ENCODE measurements at places on chromosomes 7 and 10. TPM values are rescaled to one million over a fixed set of nuclear protein-coding genes. Genes with fewer than 3 reads are reported as not detected.

GRCh38 chr7:32259931-32260596 lies 189.9 kb upstream of the PDE1C start:
- DNase-seq = no peak

DNA sequence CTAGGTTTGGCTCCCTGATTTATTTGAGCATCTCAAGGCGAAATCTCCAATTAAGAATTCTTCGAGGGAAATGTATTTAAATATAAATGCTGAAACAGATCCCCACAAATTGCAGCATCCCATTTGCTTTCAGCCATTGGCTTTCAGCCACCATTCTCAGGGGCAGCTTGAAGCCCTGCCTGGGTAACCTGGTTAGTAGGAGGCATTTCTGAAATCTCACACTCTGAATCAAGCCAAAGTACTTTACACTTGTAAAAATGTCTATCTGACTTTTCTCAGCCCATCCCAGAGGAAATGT lies 49.1 kb downstream of the GCC1 start:
- no peak for DNase-seq

DNA sequence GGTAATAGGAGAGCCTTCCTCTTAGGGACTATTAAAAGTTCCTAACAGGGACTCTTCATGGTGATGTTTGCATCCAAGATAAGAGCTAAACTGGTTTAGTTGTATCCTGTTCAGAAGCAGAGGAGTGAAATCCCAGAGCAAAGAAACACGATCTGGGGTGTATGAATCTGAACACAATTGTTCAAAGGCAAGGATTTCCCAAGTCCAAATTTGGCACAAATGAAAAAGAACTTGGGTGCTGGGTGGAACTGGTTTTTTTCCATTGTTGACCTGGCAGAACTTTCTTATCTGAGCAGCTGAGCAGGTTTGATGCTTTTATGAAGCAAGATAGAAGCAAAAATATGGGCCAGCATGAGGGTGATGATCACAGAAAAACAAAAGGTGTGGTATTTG lies 6.0 kb downstream of the AGFG2 start:
- DNase-seq = no peak

The C10orf67 gene
- total RNA-seq = 0.07 TPM

DNA sequence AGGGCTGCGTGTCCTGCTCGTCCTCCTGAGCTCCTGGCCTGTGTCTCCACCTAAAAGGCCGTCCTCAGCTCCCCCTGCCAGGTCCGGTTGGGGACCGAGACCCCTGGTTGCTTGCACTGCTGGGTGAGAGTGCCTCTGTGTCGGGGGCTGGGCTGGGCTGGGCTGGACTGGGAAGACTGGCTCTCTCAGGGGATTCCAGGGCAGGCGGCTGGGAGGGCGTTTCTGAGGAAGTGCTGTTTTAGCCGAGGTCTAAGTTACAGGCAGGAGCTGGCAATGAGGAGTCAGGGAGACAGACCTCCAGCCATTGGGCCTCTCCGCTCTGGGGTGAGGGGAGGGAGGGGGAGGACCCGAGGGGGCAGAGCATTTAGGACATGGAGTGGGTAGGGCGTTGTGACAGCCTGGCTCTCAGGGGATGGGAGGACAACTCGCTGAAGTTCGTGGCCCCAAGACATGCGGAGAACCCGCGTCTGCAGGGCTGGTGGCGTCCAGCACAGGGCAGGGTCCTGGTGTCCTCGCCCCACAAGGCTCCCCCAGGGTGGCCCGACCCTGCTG lies 20.9 kb downstream of the FOXK1 start:
- DNase-seq = no peak

DNA sequence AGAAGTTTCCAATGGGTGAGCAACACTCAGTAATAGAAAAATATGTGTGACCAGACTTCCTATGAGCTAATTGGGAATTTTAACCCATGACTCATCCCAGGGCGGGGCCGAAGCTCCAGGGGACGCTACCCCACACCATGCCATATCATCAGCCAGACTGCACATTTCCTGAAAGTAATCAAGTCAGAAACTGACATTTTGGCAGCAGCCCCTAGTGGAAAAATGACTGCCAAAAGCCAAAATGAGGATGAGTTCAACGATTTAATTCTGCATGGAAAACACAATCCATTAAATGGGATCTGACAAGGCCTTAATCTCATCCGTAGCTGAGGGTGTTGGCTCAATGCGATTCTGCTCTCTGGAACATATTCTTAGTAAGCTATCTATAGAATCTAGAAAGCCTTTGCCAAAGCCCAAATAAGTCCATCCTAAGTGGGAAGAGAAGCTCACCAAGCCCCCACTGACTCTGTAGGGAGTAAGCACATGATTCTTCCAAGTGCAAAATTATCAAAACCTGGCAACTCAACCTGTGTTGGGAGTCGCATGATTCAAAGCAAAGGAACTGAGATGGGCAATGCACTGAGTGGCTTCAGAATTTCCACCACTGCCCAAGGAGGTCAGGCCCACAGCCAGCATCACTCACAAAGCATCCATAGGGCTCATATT lies 93.1 kb upstream of the PDE1C start:
- DNase-seq = no peak

The ADCYAP1R1 gene
- not detected for total RNA-seq

DNA sequence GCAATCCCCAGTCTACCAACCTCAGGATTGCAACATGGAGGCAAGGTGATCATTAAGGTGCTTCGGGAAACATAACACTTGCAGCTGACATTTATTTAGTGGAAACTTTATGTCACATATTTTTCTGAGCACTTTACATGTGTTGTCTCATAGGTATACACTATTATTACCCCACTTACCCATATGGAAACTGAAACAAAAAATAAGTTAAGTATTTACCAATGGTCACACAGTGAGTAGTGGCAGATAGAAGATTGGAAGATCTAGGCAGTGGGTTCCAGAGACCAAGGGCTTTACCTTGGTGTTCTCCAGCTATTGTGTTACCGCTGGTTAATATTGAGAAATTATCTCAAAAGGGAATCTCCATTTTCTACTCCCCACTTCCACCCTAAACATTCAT lies 1279.1 kb upstream of the SORCS1 start:
- no peak for DNase-seq

The OR2A1 gene
- total RNA-seq = not detected

The ELN gene
- total RNA-seq = not detected

- DNase-seq = no peak
Measured at GRCh38 chr7:35878351-35878750, 77.5 kb downstream of the SEPTIN7 start.

DNA sequence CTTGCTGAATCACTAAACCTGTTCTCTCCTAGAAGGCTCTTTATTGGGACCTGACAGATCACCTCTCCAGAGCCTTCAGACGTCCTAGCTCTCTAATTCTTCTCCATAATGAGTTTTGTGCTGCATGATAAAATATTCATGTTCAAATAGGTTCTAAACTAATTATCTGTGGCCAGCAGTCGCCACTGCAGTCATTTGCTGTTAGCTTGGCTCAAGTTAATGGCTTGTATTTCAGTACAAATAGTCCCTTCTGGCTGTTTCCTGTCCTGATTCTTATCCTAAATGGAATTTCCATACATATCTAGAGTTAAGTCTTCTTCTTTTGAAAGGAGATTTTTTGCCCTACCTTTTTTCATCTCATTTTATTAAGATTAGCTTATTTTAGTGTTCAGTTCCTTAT lies 303.2 kb downstream of the EXOC4 start:
- no peak for DNase-seq

The TMEM26 gene
- total RNA-seq = not detected

DNA sequence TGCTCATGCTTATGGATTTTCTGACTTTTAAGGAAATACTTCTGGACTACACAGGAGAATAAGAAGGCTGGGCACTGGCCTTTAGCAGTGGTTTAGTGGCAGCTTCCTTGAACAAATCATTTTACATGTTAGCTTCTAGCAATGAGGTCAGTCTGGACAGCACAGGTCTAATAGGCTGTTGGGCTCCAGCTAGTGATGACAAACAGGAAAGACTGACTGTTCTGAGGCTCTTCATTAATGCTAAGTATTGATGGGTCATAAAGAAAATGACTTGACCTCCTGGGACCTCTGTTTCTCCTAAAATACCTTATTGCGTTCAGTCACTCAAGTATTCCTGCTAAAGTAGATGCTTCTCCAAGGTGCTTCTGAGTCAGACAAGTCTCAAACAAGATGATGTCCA lies 4.9 kb upstream of the RHOBTB1 start:
- no peak for DNase-seq

DNA sequence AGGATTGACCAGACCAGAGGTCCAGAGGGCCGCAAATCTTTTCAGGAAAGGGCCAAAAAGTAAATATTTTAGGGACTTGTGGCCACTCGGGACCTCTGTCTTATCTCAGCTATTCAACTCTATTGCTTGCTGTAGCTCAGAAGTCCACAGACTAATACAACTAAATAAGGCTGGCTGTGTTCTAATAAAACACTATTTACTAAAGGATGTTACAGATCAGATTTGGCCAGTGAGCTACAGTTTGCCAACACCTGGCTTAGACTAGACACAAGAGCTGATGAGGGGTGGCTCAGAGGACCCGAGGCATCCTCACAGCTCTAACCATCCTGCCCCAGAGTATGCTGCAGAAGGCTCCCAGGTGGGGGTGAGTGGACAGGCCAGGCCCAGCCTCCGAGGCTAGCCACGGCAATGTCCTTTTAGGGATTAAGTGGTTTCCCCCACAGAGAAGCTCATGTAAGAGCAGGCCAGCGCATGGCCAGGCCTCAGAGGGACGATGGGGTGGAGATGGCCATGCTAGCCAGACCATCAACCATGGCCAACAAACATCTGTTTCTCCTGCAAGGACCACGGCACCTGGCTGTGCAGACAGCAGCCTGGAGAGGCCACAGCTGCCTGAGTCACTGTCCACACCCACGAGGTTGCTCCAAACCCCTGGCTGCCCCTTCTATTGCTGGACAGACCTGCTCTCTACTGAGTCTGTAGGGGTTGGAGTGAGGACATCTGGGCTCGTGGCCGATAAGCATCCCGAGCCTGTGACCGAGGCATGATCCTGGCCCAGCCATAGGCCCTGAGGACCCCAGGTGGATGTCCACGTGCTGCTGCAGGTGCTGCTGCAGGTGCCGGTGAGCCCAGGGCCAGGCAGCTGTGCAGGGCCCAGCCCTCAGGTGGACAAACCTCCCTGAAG lies 76.5 kb downstream of the AFAP1L2 start:
- no peak for DNase-seq

DNA sequence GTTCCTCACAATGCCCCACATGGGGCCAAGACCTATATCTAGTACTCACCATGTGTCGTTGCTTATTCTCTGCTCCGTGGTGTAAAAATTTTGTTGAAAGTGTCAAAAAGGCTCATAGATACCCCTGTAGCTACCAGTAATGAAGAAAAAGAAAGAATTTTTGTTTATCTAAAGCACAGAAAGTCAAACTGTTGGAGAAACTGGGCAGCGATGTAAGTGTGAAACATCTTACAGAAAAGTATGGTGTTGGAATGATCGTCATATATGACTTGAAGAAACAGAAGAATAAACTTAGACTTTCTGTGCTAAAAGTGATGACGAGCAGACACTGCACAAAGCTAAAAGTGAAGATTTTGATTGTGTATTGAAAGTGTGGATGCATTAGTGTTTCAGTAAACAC lies 626.6 kb upstream of the GHITM start:
- DNase-seq = no peak

- DNase-seq = no peak
Measured at GRCh38 chr10:119418362-119418761, 124.2 kb downstream of the RGS10 start.

DNA sequence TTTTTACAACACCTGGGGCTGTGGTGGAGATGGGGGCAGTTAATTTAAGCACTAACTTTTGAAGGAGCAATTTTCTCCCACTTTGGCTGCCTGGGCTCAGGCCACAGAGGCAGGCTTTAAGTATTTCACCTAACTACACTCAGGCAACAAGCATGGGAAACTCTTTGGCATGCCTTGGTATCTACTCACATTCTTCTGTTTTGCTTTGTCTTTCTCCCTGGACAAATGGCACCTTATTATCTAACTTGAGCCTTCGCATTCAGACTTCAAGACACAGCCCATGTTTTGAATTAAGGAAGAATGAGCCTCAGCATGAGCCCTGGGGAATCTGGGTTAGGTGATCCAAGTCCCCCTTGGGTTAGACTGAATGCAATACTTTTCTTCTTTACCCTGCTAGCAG lies 31.8 kb upstream of the BMPER start:
- no peak for DNase-seq

DNA sequence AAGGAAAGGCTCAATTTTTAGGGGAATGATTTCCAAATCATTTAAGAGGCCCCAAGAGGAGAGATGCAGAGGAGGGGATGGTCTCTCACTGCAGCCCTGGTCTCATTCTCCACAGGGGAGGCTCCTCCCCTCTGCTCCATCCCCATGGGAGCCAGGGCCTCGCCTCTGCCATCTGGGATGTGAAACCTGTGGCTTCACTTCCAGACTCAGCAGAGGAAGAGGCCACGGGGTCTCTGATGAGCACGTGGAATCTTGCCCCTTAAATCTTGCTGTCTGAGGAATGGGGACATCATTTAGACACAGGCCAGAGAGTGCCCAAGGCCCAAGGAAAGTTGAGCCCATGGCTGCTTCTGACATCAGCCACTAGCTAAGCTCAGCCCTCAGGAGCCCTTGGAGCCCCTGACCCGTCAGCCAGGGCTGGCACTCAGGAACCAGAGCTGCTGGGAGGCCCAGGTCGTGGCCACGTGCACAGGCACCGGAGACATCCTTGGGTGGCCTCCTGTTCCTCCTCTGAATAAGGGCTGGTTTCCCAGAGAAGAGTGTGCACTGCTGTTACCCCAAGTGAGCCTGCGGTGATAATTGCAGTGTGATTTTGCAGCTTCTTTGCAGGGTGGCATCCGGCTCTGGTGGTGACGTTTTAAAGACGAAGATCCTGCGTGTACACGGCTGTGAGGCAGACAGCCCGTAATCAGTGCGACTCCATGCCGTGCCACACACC lies 50.5 kb downstream of the VIPR2 start:
- no peak for DNase-seq

The DGKI gene
- 21.4 TPM for total RNA-seq

The LIPJ gene
- total RNA-seq = not detected

DNA sequence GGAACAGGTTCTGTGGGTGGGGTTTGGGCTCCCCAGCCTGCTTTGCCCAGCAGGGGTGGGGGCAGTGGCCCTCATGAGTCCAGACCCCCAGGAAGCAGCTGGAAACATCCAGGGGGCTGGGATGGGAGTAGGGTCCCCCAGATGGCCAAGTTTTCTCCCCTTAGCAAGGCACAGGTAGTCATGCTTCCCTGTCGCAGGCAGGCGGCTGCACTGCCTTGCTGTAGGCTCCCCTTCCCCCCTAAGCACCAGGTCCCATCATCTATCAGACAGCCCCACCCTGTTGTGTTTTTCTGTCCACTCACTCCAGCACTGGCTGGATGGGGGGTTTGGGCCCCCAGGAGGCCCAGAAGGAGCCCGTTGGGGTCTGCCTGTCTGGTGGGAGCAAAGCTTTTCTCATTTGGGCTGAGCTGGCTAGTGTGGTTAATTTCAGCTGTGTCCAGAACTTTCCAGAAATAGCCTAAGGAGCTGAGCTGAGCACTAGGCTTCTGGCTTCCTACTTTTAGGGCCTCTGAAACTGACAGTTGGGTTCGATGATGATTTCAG lies 7.9 kb downstream of the BRI3 start:
- DNase-seq = no peak

GRCh38 chr10:89555688-89556445 lies 20.5 kb upstream of the SLC16A12 start:
- no peak for DNase-seq

- DNase-seq = no peak
Measured at GRCh38 chr10:61612009-61612408, 50.7 kb upstream of the CABCOCO1 start.

All from activated CD4-positive, alpha-beta T cell treated with anti-CD3 and anti-CD28 coated beads, Interleukin-2, amount 10 ng/mL, durations not matched to agents 24 days and 14 days (primary cell).